ENCODE measurements at places on chromosomes 3 and 15.

GRCh38 chr3:163476179-163476578 is 1602.1 kb downstream of the SI start:
- DNase-seq = no peak

DNA sequence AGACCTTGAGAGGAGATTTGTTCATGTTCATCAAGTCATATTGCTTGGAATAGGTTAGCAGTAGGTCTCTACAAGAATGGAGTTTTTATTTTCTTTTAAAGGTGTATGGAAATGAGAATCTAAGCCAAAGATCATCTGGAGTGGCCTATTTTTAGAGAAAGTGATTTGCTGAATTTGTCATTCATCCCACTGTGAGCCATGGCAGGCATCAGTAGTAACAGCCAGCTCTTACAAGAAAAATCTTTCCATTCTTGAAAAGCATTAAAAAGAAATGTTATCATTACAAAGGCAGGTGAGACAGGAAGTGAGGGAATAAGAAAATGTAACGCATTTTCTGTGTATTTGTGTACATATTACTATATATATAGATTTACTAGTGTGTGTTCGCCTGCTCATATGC is 29.6 kb downstream of the STAC start:
- DNase-seq = no peak

DNA sequence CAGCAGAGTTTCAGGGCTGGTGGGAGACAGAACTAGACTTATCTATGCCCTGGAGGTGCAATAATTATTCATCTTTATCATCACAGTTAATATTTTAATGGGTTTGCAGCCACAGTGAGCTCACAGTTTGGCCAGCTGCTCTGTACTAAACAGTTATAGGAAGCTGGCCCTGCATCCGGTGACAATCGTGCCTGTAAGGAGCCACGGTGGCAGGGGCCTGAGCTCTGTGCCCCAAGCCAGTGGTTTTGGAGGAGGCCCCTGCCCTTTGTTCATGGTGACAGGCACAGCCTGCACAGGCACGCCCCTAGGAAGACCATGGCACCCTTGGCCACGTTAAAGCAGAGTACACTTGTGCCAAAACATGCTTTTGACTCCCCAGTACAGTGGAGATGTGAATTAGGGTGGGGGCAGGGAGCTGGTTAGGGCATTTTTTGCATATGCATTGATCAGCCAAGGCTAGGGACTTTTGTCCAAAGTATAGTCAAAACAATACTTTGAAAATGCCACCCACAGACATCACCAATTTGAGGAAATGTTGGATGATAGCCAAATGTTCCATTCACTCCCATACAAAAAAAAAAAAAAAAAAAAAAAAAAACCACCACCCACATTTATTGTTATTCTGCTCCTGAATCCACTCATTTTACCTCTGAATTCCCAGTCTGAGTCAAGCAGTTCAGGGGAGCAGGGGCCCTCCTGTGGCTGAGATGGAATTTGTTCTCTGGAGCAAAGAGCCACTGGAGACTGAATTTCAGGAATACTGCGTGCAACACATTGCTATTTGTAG is 3.4 kb upstream of the RFTN1 start:
- DNase-seq = no peak

DNA sequence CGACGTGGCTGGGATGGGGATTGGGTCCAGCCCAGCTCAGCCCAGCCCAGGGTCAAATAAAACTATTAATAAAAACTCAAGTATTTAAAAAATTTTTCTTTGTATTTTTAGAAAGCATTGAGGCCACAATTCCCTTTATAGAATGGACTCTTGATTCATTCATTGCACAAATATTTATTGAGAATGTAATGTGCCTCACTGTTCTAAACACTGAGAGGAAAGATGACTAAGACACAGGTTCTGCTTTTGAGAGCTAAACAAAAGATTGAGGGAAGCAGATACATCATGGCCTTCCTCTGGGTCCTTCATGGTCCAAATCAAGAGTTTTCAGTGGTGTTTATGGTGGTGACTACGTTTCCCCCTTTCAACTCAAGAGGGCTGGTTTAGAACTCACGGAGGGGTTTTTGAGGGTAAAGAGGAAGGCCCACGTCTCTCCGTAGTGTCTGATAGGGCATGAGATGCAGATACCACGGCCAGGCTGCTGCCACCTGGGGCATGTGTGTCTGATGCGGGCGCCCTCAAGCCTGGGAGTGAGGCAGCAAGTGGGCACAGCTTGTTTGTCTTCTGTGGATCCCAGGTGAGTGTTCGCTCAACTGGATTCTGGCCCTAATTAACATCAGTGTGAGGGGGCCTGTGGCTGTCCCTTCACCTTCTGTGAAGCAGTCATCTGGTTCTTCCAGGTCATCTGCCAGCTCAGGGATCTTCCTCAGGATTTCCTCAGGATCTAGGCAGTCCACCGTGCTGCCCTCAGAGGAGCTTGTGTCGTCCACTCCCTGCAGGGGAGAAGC is 73.5 kb upstream of the SCN5A start:
- no peak for DNase-seq

DNA sequence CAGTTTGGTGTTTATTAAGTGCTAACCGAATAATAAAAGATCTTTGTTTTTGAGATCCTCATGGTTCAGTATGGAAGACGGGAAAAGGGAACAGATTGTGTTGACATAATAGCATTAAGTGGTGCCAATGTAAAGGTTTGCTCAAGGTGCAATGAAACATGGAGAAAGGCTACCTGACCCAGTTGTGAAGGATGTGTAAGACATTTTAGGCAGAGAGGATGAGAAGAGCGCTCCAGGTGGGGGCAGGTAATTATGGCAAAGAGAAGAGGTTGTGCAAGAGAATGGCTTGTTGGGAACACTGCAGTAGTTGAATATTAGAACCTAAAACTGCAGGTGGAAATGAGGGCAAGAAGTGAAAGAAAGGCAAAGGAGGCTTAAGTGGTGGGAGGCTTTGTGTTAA is 140.8 kb downstream of the DIPK2A start:
- DNase-seq = no peak

DNA sequence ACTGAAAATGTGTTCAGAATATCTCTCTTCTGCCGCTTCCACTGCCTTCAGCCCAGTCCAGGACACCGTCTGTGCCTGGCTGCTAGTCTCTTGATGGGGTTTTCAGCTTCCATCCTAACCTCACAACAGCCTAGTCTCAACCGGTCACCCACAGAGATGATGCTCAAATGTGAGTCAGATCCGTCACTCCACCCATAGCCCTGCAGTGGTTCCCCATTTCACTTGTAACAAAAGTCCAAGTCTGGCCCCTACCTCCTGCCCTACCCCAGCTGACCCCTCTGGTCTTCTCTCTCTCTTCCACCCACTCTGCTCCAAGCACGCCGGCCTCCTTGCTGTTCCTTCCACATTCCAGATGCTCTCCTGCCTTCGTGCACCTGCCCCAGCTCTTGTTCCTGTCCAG is 68.1 kb downstream of the PPARG start:
- DNase-seq = no peak

GRCh38 chr3:99696497-99696896 is 58.1 kb downstream of the COL8A1 start:
- no peak for DNase-seq

DNA sequence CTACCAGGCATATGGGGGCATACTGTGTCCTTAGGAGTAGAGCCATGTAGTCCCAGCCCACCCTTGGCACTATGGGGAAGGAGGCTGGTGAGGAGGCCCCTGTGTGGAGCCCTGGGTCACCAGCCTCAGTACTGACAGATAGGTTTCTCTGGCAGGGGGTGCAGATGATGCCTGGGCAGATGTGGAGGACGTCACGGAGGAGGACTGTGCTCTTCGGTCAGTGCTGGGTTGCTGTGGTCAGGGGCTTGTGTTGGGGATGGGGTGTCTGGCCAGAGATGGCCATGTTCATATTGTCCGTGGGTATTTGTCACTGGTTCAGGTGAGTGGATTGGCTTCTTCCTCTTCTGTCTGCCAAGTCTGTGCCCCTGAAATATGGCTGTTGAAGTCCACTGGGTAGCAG is 20.0 kb downstream of the MTMR14 start:
- DNase-seq = no peak

DNA sequence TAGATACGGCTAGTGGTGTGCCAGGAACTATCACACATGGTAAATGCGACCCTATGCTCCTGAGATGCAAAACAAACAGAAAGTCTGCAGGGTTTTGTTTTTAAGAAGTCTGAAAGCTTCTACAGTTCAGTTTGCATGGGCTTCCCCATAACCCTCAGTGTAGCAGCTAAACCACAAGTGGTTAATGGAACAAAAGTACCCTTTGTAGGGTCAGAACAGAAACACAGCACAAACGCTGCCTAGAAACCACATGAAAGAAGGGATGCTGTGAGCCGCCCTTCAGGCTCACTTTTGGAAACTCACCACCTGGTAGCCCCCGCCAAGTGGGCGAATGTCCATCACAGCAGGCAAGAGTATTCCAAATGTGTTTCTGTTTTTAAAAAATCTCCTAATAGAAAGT is 46.2 kb downstream of the CTDSPL start:
- no peak for DNase-seq

DNA sequence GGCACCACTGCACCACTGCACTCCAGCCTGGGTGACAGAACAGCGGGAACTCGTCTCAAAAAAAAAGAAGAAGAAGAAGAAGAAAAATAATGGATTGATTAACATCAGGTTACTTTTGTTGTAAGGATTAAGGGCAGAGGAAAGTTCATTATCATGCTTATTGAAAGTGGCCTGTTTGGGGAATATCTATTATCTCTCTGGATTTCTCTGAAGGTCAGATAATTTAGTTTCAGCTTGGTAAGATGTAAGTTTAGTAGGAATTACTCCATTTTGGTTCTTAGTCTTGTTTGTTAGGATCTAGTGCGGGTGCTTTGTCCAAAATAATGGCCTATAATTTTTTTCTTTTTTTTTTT is 2.5 kb upstream of the MTMR14 start:
- DNase-seq = no peak

DNA sequence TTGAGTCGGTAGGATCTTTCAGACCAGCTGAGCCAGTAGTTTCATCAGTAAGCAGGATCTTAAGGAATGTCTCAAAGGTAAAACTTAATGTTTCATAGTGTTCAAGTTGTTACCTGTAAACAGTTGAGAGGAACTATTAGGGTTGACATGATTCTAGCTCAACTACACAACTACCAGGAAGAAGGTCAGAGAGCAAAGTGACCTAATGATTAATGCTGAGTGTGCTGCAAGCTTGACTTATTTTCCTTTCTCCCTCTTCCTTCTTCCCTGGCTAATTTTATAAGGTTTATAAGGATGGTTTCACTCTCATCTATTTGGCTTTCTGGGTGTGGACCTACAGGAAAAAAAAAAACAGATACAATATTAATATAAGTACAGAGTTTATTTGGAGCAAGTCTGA is 30.2 kb upstream of the LHFPL4 start:
- no peak for DNase-seq

GRCh38 chr3:138948371-138949001 is 1.5 kb downstream of the FOXL2NB start:
- DNase-seq = no peak

DNA sequence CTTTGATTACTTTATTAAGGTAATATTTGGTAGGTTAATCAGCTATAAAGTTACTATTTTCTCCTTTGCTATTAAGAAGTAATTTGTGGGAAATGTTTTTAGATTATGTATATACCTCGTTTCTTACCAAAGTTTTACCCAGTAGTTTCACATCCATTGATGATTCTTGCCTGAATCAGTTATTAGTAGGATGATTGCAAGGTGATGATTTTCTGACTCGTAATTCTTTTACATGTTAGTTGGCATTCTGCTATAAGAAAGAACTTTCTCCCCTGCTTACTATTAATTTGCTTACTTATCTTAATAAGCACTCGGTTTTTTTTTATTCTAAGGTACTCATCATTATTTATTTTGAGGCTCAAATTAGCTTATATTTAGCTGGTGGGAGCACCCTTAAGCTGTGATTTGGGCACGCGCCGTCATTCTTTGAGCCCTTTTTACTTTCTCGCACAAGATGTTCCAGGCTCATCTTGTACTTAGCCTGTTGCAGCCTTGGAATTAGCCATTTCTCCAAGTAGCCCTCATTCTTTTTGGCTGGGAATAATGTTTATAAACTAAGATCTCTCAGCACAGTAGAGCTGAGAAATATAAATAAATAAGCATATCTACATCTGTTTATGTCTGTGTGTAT is 15.3 kb downstream of the USP3 start:
- no peak for DNase-seq

Measured in activated CD4-positive, alpha-beta T cell treated with anti-CD3 and anti-CD28 coated beads, Interleukin-2, amount 50 U/mL, for 1 hour (primary cell).